Jurkat, Clone E6-1 (cell line): ENCODE measurements at places on chromosomes 3 and 15.

DNA sequence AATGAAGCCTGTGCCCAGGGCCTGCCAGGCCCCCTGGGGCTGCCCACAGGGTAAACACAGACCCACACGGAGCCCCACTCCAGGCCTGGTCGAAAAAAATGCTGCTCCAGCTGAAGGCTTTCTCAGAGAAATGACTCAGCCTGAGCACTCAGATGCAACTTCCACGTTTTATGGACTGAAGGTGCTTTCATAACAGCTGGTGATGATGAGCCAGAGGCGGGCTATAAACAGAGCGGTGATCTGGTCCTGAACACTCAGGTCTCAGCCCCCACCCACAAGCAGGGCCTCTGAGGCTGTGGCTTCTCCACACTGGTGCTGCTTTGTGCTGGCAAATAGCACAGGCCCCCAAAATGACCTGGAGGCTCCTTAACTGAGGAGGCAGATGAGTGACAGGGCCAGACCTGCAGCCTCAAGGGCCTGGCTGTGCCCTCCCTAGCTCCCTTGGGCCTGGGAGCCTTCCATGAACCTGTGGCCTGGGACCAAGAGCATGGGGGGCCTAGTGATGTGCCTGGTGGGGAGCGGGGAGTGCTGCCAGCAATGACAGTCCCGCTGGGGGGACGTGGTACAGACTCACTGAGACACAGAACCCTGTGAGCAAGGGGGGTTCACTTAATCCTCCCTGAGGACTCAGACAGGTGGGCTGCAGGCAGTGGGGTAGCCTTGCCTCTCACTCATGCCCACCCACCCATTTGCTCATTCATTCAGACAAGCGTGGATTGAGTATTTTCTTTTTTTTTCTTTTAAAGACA, 23.0 kb upstream of the FURIN start:
- DNase-seq: no peak

- no peak for DNase-seq
Observed at GRCh38 chr15:90881181-90881977, 2.9 kb upstream of the FES start.

DNA sequence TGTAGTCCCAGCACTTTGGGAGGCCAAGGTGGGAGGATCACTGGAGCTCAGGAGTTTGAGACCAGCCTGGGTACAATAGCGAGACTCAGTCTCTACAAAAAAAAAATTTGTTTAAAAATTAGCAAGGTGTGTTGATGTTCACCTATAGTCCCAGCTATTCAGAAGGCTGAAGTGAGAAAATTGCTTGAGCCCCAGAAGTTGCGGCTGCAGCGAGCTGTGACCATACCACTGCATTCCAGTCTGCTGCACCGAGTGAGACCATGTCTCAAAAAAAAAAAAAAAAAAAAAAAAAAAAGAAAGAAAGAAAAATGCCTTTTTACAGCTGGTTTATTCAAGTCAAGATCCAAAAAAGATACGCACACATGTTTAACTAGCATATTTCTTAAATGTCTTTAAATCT, 17.0 kb upstream of the MUC20 start:
- DNase-seq: no peak

DNA sequence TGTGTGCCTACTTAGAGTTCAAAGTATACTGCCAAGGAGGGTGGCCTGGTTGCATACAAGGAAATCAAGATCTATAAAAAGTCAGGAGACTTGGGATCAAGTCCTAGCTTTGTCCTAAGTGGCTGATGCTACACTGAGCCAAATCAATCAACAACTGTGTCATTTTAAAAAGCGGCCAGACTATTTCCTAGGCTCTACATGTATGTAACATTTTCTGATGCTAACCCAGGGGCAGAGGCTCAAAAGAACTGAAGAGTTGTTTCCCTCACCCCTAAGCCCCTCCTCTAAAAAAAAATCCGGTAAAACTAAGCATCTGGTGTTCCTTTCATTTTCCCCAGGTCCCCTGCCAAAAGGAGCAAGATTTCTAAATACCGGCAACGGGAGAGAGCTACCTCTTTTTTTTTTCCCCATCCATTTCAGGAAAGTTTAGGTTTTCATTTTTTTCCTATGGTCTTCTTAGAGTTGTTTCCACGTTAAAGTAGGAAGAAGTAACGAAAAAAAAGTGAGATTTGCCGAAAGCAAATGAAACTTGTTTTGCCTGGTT, 18.8 kb upstream of the CHD2 start:
- DNase-seq: no peak

DNA sequence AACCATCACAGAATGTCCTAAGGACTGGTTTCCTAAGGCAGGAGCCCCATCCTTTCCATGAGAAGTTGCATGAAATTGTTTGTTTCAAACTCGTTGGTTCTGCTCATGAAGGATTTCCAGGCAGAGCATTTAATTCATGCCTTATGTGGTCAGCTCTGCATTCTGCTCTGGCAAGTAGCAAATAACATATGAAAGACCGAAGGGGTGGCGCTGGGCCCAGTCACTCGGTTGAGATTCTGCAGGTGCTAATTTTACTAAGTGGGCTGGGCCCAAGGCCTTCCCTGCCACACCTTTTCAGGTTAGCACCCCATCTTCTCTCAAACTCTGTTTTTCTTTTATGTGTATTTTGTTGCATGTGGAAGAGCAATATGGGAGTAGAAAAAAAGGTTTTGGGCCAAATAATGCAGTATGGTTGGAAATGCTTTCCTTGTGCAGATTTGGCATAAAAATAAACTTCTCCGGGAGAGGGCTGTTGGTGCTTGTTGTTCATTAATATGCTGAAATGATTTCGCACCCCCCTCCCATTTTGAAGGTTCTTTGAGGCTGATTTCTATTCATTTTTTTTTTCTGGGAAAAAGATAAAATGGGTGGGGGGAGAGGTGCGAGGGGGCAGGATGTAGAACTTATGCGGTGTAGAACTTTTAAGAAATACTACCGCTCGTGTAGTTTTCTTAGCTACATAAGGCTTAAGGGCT, 182.9 kb upstream of the FEZF2 start:
- no peak for DNase-seq

GRCh38 chr3:23779841-23780240, 25.9 kb upstream of the UBE2E1 start:
- no peak for DNase-seq

- no peak for DNase-seq
Observed at GRCh38 chr3:117193390-117193789, 483.8 kb downstream of the TUSC7 start.
